ENCODE measurements at places on chromosomes 2 and 18.

- DNase-seq: no peak
These were observed 25.9 kb downstream of the MYO7B start for GRCh38 chr2:127561371-127561770.

GRCh38 chr2:217993817-217994463 lies 8.9 kb downstream of the TNS1 start:
- peak; percentile 77 for DNase-seq

DNA sequence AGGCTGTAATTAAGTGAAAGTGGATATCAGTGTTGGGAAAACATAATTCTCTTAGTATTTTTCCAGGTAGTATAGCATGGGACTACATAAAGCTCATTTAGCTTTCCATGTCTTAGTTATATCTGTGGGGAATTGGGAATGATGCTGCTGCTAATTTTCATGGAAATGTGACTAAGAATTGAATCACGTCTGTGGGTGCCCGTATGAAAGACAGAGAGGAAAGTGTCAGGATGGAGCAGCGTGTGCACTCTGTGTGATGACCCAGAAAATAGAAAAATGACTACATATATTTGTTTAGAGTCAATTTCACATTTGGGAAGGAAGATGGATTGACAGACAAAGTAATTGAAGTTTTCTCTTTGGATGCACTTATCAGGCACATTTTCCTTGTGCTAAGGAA lies 212.1 kb downstream of the PTPRM start:
- DNase-seq: no peak

DNA sequence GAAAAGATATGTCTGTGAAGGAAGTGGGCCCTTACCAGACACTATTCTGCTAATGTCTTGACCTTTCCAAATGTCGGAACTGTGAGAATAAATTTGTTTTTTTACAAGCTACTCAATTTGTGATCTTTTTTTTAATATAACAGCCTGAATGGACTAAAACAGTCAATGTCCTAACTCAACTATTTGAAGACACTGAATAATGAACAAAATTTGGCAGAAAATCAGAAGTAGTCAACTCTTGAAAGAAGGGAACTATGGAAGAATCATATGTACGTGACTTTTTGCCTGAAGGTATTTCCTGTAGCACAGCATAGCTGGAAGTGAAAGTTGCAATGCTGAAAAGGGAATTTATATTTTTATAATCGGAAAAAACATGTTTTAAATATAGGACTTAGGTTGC lies 351.8 kb upstream of the TFPI start:
- no peak for DNase-seq

DNA sequence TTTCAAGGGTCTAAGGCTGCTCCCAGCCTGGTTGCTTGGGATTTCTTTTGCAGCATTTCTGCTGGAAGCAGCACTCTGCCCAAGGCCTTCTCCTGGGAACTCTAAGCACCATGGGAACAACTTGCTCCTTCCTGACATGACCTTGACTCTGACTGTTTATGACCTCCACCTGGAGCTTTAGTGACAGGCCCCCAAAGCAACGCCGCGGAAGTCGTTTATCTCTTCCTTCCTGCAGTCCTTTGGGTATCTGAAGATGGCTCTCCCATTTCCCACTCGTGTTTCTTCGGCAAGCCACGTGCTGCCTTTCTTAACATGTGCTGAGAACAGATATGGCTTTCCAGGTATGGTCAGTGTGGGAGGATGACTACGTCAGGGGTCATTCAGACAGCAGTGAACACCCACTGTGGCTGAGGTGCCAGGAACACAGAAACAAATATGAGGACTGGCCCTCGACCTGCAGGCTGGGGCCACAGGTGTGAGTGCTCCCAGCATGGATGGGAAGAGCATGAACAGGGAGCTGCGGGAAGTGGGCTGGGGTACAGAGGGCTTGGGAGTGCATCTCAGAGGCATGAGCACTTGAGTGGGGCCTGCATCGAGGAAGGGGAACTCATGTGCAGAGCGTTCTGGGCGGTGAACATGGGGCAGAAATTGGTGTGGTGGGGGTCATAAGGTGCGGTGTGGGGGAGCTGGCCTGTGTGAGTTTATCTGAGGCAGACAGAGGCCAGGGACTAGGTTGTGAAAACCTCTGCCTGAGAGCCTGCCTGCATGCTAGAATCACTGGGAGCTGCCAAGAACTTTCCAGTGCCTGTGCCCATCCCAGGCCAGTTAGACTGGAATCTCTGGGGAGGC lies 140.5 kb downstream of the TSN start:
- no peak for DNase-seq

GRCh38 chr2:88442473-88442872 lies 10.0 kb downstream of the FOXI3 start:
- no peak for DNase-seq

- DNase-seq: no peak
These were observed 16.1 kb downstream of the STRADB start for GRCh38 chr2:201467666-201468065.

- no peak for DNase-seq
These were observed 4.3 kb downstream of the ATP6V1B1 start for GRCh38 chr2:70939839-70940580.

DNA sequence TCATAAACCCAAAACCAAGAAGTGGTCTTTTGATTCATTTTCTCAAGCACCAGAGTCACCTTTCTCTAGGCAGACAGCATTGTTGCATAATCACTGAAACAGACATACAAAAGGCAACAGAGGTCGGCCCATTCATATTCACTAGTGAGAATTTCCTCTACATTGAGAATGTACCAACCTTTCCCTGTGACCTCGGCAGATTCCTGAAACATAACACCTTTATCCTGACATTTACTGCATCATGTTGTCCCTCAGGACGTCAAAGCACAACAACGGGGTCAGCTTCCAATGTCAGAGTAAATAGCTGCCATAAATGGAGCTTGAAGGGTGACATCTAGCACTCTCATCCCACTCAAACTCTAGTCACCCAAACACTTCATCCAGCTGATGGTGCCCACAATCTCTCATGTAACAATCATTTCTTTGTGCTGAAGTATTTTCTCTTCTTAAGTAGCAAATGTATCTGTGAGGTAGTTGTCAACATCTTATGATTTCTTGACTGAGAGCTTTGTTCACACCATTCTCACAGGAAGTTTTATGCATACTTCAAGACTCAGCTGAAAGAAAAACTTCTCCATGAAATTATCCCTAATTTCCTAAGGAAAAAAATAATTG lies 802.6 kb upstream of the CHAC2 start:
- DNase-seq: no peak

GRCh38 chr2:16093639-16094529 lies 153.5 kb downstream of the MYCN start:
- no peak for DNase-seq

DNA sequence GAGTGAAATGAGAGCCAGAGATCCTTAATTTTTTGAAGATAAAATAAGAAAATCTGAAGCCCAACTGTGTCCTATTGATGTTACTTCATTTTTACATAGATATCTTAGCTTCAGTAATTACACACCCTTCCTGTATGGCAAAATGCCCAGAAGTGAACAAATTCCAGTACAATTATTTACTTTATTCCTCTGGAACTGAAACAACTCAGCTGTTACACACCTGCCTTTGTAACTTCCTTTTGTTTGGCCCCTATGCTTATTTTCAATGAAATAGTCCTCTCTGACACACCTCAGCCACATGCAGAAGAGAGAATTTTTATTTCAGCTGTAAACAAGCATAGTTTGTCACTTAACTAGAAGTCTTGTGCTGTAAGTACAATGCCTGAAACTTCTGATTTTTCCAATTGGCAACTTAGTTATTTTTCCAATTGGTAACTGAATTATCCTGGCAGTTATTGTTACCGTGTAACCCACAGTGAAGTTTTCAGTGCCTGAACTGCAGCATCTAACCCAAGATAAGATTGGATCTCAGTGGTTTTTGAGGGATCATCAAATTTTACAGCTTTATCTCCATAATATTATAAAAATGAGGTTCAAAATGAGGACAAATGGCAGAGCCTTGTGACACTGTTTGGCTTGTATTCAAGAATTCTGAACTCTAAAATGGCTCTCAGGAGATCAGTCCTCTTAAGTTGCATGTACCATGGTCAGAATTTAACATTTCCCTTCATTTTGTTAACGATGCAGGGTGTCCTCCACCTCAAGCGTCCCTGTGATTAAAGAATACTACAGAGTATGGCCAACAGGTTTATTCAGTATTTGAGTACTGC lies 82.6 kb downstream of the PKP4 start:
- DNase-seq: no peak

DNA sequence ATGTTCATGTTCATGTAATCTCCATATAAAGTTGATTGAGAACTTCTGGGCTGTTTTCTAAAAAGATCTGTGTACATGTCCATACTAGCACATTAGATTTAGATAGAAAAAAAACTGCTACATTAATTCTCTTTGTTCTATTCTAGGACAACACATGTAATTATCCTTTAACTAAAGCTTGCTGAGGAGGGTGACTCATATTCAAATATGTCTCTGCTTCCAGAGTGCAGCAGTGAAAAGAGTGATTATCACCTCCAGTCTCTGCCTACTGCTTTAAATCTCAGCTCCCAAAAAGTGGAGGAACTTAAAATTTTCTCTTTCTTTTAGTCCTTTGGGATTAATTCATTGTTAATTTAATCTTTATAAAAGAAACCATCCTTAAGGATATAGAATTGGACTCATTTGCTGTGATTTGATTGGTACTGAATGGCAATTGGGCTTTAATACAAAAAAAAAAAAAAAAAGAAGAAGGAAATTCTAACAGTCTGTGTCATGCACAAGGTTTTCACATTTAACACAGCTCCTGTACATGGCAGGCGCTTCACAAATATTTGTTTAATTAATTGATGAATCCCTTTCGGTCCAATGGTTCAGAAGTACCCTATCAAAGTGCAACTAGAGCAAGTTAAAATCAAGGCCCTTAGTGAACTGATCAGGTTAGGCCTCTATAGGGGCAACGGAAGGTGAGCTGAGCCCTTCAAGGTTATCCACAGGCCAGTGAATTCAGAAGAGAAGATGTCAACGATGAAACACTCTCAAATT lies 214.0 kb upstream of the KCNJ3 start:
- no peak for DNase-seq

- no peak for DNase-seq
These were observed 173.2 kb upstream of the CREB1 start for GRCh38 chr2:207356567-207356966.

DNA sequence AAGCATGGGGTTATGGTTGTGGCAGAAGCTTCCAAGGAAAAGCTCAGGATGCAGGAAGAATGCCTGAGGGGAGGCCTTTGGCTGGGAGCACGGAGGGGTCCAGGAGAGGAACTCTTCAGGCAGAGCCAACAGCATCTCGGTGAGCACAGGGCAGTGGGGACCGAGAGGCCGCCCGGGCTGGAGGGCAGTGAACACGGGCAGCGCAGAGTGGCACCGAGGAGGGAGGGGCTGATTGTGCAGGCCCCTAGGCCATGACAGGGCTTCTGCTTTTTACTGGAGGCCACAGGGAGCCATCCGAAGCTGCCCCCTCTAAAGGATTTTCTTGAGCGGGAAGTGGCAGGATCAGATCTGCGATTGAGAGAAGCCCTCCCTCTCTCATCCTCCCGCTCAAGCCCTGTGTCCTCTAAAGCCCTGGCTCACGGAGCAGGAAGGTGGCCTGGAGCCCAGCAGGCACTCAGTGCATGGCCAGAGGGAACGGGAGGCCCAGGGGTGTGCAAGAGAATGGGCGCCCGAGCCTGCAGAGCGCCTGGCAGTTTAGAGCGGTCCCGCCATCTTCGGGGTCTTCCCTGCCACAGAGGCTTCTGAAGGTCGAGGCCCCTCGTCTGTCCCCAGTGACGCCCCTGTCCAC lies 110.0 kb upstream of the STON1 start:
- no peak for DNase-seq

DNA sequence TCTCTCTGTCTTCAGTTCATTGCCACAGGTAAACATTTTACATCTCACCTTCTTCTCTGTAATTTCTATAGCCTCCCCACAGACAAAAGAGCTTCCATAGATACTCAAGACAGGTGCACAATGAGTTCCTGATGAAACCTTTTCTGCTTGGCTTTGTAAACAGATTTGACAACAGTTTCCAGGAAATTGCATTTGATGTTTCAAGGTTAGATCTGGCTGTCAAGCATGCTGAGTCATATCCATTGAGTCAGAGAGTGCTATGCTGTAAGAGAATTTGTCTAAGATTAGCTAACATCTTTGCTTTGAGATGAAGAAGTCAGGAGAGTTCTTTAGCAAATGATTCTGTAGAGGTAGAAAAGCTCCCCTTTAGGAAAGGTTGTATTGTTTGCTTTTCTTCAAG lies 40.6 kb upstream of the MAP2 start:
- DNase-seq: no peak

GRCh38 chr2:100978582-100979191 lies 23.4 kb upstream of the RPL31 start:
- no peak for DNase-seq

GRCh38 chr2:220892018-220892634 lies 680.0 kb downstream of the EPHA4 start:
- DNase-seq: no peak

DNA sequence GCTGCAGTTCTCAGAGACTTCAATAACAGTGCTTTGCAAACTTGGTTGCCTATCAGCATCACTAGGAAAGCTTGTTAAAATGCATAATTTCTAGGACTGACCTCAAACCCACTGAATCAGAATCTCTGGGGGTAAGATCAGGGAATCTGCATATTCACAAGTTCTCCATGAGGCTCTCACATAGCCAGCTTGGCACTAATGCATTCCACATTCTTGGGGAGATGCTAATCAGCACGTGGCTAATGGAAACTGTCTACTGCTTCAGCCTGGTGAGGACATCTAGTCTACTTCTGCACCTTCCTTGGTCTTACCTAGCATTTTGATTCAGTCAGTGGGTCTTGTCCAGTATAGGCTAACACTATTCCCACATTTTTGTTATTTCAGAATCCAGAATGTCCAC lies 56.3 kb downstream of the RBKS start:
- no peak for DNase-seq

- no peak for DNase-seq
These were observed 3.7 kb downstream of the PLEK start for GRCh38 chr2:68368654-68369336.

DNA sequence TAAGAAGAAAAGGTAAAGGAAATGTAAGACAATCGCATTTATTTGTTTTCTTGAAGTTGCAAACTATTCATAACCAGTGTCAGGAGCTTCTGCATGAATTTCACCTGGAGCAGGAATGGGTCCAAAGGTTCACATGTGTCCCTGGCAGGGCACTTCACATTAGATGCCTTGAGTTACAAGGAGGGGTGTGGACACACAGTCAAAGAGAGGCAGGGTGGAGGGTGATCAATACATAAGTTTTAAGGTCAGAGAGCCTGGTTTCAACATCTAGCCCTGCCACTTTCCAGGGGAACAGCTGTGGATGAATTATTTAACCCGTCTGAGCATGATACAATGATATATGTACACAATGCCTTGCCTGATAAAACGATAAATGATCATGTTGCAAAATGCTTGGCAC lies 321.4 kb downstream of the CYP26B1 start:
- no peak for DNase-seq

Data from HEK293T (cell line).